ENCODE measurements at places on chromosomes 1 and 21. TPM values are rescaled to one million over a fixed set of nuclear protein-coding genes. Genes with fewer than 3 reads are reported as not detected.

DNA sequence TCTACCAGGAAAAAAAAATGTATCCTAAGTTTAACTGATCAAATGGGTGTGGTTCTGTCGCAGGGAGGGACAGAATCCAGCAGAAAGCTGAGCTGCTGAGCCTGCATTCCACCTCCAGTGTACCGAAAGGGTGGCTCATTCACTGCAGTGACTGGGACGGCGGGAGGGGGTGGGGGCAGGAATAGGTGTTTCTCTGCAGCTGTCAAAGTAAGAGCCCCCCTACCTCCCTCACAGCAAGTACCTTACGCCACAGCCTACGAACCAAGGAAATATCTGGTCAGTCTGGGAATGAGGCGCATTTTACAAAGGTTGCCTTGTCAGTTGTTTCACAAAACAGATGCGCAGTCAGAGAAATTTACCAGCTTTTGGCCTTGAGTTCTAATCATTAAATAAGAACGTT lies 1.7 kb downstream of the S100B start:
- no peak for DNase-seq

DNA sequence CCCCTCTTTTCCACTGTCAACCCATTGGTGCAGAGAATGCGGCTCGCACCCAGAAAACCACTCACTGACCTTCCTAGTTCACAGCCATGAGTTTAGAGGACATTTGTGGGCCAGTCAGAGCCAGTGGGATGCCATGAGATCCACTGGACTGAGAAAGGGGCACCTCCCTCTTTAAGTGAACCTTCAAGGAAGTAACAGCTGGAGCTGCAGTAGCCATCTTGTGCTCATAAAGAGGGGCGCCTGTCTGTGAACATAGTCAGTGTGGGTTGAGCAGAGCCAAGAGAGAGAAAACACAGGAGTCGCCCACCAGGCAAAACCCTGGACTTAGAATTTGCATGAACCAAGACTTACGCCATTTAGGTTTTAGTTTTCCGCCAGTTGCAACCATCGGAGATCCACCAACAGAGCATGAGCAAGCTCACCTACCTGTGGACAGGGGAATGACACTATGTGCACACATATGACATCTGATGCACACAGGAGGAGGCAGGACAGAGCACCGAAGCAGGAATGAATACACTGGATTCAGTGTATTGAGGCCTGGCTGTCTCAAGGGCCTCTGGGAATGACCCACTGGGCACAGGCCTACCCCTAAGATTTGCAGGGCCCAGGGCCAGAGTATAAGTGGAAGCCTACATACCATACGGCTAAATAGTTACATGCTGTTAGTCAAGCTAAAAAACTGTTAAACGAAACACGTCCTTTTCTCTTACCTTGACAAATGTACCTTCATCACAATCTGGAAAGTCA lies 151.6 kb downstream of the GRIK3 start:
- no peak for DNase-seq

GRCh38 chr21:45470773-45471524 lies 66.0 kb downstream of the COL18A1 start:
- DNase-seq: no peak

The CYP4A11 gene
- polyA plus RNA-seq: not detected

The OPRD1 gene
- polyA plus RNA-seq: not detected

GRCh38 chr1:13763991-13764390 lies 64.0 kb downstream of the PRDM2 start:
- DNase-seq: no peak

The VSIG8 gene
- not detected for polyA plus RNA-seq

Data from ovary (tissue), 10 donors.